ENCODE measurements at places on chromosomes 3 and 15.

DNA sequence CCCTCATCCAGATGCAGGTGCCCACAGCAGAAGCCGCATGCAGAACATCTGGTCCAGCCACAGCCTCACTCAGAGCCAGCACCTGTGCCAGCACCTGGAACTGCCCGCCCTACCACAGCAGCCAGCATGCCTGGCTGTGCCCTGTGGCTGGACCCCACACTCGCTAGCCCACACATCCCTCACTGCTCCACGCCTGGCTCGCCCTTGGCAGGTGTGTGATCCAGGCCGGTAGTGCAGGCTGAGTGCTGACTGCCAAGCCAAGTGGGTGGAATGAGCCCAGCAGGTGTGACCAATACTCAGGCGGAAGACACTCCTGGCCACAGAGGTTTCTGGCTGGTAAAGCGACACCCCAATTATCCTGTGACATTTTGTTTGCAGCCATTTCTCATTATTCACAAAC is 162.4 kb upstream of the ROBO1 start:
- no peak for DNase-seq

GRCh38 chr3:187456250-187456649 is 88.1 kb downstream of the RTP4 start:
- DNase-seq, result no peak

DNA sequence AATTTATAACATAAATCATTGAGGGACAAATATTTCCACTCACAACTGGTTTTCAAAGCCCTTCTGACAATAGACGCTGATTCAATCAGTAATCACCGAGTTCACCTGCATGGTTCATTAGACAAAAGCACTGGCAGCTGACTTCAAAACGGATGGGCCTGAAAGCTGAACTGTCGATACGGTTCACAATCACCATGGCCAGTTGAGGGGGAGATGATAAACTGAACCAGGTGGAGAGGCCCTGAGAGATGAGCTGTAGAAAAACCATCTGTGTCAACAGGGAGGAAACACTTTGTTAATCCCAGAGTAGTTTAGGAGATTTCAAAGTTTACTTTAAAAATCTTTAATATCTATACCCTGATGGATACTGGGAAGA is 75.0 kb downstream of the PEX5L start:
- DNase-seq, result no peak

DNA sequence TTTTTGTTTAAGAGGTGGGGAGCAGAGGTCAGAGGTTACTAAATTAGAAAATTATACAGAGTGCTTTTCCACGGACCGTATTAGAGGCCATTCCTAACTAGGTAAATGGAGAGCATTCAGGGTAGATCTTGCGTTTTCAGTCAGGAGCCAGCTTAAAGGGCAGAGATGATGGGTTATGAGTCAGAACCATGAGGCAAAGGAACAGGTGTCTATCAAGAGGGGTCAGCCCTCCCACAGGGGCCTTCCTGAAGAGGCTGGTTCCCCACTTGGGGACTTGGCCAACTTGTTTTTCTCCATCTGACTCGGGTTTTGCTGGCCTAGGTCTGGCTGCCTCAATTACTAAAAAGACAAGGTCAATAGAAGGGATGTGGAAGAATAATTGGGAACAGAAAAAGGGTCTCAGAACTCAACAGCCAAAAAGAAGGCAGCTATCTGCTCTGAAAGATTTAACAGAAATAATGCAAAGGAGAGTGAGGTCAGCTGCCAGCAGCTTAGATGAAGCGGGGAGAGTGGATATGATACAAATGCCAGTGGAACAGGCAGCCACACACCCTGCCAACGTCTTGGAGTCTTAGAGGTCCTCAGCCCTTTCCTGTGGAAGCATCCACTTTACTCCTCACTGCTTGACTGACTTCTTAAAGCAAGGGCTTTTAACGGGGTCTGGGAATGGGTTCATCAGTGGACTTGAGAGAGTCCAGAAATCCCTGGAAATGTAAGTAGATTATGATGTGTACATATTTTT is 17.6 kb downstream of the MTMR14 start:
- DNase-seq, result no peak

GRCh38 chr3:127746400-127747057 is 73.8 kb downstream of the ABTB1 start:
- DNase-seq, result no peak

- DNase-seq, result no peak
These were observed 39.0 kb downstream of the NSUN3 start for GRCh38 chr3:94101860-94102259.

- no peak for DNase-seq
These were observed 5.4 kb upstream of the PLOD2 start for GRCh38 chr3:146166415-146166821.

GRCh38 chr3:64687781-64688604 is at the start of gene ADAMTS9:
TSS of gene ADAMTS9 (minus strand) at chr3:64688000. CDS start at chr3:64687657, 343 bp downstream.
- no peak for DNase-seq

DNA sequence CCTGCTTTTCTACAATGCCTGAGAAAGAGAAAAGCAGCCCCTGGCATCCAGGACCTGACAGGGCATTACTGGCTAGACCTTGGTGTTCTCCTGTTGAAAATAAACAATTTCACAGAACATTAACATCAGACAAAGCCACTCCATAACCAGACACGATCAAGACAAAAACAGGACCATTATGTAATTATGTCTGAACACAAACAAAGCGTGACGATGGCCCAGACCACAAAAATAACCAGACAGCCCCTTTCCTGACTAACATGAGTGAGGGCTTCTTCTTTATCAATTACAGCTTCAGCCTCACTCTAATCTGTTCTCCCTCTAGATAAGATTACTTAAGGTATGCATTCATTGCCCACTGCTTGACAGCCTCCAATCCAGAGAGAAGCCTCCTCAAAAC is 172.7 kb upstream of the LMCD1 start:
- no peak for DNase-seq

GRCh38 chr15:34708422-34708821 is 46.4 kb downstream of the GJD2 start:
- no peak for DNase-seq

DNA sequence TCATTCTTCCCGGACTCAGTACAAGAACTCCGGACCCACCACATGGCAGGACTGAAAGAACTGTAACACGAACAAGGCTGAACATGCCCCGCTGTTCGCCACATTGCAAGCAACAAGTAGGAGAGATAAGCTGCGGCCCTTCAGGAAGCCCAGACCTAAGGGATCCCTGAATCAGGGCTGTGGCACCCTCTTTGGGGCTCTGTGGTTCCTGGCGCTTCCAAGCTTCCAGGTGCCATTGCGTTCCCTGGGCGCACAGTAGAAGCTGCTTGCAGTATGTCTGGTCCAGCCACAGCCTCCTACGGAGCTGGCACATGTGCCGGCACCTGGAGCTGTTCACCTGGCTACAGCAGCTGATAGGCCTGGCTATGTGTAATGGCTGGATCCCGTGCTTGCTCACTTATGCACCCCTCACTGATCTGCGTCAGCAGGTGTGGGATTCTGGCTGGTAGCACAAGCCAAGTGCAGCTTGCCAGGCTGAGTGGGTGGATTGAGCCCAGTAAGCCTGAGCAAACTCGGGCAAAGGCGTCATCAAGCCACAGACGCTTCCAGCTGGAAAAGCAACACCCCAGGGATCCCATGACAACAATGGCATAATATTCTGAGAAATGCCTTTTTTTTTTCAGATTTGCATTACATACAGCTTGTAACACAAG is 748.6 kb upstream of the GBE1 start:
- no peak for DNase-seq

GRCh38 chr3:126118591-126118990 is 34.7 kb upstream of the SLC41A3 start:
- DNase-seq, result no peak

- DNase-seq, result no peak
These were observed 138.6 kb downstream of the TBL1XR1 start for GRCh38 chr3:177058648-177059047.

DNA sequence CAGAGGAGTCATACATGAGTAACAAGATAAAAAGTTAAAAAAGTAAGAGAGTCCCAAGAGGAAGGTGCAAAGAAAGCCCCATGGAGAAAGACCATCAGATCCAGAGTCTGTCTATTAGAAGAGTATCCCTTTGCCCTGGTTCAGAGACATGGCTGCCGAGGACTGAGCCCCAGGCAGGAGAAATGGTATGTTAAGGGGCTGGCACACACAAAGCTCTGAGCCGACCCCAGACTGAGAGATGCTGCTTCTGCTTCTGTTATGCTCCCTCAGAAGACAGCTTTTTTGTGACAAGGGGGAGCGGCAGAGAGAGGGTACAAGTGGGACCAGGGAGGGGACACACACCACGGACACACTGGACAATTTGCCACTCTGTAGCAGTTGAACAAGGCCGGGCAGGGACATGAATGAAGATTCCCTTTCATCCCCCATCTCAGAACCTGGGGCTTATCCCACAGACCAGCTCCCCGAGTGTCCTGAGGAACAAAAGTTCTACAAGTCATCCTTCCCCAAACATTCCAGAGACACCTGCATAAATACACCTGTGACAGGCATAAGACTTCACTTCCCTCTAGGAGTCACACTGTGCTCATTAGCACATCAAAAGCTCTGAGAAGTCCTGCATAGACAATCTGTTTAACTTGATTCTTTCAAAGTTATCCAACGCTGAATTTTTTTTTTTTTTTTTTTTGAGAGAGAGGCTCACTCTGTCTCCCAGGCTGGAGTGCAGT is 161.6 kb upstream of the WNT5A start:
- DNase-seq, result no peak

DNA sequence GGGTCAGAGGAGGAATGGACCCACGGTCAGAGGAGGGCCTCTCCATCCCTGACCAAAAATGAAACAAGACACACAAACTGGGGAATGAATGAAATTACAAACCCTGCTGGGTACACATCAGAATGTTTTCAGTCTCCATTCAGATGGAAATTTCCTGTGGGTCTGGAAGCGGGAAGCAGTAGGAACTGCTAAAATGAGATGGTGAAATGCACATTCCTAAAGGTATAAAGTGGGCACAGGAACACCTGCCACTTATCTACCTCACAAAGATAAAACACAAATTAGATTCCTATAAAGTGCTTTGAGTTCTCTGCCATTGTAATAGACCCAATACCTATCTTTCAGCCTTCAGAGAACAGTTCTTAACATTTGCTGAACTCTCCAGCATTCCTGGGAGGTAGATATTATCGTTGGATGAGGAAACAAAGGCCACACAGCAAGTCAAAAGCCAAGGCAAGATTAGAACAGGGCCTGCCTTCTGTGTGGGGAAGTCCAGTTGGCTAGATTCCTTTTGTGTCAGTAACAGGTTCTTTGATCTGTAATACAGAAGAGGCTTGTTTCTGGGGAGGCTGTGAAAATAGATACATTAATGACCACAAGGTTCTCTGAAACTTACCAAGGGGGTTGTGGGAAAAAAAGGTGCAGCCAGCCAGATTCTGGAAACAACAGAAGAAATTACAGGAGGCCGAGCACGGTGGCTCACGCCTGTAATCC is 98.4 kb downstream of the IGF2BP2 start:
- no peak for DNase-seq

DNA sequence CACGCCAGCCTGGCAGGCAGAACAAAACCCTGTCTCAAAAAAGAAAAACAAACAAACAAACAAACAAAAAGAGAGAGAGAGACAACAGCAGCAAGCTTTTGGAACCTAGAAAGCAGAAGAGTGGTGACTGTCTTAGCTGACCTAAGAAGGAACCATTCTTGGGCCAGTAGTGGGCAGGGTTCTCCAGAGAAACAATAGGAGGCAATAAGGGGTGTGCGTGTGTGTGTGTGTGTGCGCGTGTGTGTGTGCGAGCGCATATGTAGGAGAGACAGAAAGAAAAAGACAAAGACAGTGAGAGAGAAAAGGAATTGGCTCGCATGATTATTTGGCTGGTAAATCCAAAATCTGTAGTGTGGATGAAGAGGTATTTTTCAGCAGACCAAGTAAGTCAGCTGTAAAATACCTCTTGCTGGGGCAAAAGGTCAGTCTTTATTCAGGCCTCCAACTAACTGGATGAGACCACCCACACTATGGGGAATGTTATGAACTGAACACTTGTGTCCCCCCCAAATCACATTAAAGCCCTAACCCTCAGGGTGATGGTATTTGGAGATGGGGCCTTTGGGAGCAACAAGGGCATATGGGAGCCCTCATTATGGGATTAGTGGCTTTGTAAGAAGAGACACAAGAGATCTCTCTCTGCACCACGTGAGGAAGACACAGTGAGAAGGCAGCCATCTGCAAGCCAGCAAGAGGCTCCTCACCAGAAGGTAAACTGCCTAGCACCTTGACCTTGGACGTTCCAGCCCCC is 15.1 kb upstream of the BLM start:
- no peak for DNase-seq

DNA sequence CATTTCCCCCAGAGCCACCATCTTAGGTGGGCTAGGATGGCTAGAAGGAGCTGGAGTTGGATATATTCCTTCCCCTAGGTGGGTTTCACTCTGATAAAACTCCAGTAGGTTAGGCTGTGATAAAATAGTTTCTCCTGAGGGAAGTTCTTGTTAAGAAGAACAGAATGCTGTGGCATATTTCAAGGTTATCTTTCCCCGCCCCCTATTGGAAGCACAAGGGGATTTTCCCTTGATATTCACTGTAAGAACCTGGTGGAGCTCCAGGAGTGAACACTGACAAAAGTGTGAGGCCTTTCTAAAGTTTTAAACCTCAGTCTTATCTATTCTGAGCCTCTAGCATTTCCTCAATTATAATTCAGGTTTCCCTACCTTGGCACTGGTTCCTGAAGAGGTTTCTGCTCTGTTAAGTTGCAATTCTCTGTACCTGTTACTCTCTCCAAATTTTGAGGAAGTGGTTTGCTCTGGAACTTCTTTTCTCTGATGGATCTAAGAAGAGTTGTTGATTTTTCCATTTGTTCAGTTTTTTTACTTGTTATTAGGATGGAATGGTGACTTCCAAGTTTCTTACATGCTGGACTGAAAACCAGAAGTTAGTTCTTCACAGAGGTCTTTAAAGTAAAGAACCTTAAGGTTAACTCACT is 113.5 kb downstream of the GMPS start:
- DNase-seq, result no peak

GRCh38 chr3:156983559-156983958 is 157.4 kb downstream of the LEKR1 start:
- DNase-seq, result no peak

GRCh38 chr3:51063053-51063452 is 322.0 kb upstream of the MANF start:
- DNase-seq, result no peak

DNA sequence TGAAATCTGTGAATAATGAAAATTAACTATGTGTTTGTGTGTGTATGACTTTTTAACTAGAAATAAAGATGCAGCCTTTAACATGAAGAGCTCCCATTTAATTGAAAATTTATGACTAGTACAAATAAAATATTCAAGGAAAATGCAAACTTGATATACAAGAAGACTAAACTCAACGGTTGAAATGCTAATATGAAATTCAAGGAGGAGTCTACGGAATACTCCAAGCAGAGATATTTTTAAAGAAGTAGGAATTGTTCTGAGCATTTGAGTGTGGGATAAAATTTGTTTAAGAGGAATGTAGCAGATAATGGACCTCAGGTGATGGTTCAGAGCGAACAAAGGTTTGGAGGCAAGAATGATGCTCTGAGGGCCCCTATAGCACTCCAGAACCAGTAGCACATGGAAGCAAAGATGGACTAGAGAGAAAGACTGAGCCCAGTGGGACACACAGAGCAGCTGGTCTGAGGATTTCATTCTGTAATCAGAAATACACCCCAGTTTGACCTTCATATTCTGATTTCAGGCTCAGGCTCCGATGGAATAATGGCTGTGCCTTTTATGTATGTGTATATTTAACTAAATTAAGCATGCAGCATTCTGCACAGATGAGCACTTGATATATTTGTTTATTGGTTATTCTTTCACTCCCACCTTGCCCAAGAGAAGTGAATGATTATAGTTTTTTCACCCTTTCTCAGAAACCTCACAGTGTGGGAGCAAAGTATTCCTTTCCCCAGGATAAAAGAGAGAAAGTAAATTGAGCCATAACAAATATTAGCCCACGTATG is 227.1 kb downstream of the ZPLD1 start:
- no peak for DNase-seq

Data from activated CD8-positive, alpha-beta memory T cell treated with anti-CD3 and anti-CD28 coated beads for 48 hours (primary cell).